ENCODE measurements at places on chromosomes 16 and 17.

DNA sequence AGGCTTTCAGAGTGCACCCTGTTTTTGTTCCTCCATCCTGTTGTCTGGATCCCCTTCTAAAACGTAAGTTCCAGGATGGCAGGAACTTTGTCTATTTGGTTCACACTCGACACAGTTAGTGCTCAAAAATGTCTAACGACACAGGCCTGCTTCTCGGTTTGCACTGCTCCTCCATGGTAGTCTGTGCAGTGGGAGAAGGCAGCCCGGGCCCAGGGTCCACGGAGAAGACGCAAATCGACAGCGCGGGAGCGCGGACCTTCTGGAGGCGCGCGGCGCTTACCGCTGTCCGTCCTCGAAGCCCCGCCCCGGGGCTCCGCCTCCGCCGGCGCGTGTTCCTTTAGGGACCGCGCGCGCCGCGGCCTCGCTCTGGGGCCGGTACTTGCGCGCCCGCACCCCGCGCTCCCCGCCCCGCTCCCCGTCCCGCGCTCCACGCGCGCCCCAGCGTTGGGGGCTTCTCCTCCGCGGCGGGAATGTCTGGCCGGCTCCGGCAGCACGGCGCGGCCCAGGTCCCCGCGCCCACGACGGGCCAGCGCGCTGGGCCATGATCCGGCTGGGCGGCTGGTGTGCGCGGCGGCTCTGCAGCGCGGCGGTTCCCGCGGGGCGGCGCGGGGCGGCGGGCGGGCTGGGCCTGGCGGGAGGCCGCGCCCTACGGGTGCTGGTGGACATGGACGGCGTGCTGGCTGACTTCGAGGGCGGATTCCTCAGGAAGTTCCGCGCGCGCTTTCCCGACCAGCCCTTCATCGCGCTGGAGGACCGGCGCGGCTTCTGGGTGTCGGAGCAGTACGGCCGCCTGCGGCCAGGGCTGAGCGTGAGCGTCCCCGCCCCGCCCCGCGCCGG is at the start of gene NT5M:
NT5M (plus strand) TSS at position 364 of the 837 bp plus-strand sequence; CDS start at position 542, 178 bp downstream.
- peak; percentile 42 for DNase-seq

- DNase-seq, result no peak
Observed at GRCh38 chr17:69883120-69883519, 191.9 kb upstream of the KCNJ16 start.

DNA sequence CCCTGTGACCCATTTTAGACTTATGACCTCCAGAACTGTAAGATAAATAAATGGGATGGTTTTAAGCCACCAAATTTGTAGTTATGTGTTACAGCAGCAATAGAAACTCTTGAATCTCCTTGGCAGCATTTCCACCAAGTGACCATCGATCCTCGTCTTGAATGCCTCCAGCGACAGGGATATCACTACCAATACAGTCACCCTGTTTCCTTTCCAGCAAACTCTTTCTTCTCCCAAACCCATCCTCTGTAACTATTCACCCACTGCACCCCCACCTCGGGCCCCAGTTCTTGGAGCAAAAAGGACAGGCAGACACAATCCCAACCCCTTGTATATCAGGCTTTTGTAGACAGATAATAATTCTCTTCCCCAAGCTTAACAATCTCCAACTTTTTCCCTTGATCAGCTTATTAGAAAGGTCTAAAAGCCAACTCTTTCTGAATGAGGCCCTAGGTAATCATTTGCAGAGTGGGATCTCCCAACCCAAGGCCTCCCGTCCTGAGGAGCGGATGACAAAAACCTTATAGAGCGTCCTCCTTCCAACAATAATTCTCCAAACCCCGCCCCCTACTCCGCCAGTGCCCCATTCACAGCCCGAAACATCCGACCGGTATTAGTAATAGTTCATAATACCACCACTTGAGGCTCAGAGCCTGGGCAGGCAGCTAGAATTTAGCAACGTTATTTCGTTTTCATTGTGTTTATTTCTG is 14.7 kb upstream of the PLLP start:
- DNase-seq, result peak; percentile 33

GRCh38 chr17:56835264-56835585 is 1.3 kb downstream of the DGKE start:
- no peak for DNase-seq

DNA sequence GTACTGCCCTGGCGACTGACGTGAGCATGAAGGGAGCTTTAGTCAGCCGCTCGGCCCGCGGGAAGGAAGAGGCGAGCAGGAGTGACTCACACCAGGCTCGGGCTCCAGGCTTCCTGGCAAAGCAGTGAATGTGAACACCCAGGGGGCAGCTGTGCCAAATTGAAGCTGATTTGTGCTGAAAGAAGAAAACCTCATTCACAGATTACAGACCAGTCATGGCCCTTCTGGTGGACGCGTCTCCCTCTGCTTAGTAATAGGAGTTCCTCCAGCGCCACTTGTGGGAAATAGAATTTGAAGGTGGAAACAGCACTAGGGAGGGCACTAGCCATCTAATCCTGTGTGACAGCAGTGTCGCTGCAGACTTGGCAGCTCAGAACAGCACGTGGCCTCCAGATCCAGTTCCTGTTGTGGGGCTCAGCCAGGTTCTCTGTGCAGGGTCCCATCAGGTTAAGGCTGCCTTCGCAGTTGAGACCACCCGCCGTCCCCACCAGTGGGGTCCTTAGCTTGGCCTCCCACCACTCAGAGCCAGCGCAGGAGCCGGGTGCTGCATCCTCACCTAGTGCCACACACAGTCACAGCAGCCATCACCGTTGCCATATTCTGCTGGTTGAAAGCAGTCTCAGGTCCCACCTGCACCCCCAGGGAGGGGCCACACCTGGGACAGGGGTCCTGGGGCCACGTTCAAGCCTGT is 164.5 kb upstream of the CHMP6 start:
- DNase-seq, result no peak

DNA sequence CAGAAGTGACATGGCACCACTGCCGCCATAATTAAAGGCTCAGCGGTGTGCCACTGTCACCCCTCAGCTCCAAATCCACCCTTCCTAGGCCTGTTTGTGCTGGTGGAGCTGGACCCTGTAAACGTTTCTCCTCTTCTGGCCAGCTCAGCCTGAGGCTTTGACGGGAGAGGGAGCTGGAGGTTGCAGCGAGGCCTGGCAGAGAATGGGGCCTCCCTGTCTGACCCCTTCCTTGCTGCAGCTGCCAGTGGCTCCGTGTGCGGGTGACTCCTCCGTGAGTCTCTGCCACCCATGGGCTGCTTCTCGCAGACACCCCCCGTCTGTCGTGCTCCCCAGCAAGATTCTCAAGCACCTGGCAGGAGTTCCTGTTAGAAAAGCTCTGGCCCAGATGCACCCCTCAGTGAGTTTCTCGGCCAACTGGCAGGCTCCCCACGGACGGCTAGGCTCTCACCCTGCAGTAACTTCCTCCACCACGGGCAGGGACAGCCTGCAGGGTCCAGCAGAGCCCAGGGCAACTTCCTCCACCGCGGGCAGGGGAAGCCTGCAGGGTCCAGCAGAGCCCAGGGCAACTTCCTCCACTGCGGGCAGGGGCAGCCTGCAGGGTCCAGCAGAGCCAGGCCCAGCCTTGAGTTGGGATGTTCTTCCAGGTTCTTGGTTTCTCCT is 4.7 kb upstream of the CHMP6 start:
- no peak for DNase-seq

DNA sequence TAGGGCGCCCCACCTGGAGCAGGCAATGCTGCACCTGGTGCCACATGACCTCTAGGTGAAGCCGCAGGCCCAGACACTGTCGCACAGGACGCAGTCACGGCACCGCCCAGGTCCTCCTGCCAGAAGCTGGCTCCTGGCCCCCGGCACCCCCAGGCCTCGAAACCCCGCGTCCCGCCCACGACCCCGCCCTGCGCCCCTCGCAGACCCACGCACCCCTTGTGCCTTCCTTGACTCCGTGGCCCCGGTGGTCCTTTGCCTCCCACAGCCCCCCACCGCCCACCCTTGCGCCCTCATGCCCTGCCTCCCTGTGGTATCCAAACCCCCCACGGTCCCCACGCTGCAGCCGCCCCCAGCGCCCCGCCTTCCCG is 6.3 kb upstream of the C1QTNF8 start:
- DNase-seq, result no peak

- DNase-seq, result no peak
Observed at GRCh38 chr17:17554266-17554665, 37.2 kb downstream of the PEMT start.
